NCI-H1930 (cell line): ENCODE measurements at places on chromosomes 13 and 19.

GRCh38 chr13:36915106-36915505, 4.9 kb downstream of the SMAD9 start:
- no peak for DNase-seq

DNA sequence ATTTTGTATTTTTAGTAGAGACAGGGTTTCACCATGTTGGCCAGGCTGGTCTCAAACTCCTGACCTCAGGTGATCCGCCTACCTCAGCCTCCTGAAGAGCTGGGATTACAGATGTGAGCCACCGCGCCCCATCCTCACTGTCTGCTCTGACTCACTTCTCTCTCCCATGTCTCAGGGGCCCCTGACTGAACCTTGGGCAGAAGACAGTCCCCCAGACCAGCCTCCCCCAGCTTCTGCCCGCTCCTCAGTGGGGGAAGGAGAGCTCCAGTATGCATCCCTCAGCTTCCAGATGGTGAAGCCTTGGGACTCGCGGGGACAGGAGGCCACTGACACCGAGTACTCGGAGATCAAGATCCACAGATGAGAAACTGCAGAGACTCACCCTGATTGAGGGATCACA, 5.0 kb downstream of the SIGLEC9 start:
- DNase-seq, result no peak

DNA sequence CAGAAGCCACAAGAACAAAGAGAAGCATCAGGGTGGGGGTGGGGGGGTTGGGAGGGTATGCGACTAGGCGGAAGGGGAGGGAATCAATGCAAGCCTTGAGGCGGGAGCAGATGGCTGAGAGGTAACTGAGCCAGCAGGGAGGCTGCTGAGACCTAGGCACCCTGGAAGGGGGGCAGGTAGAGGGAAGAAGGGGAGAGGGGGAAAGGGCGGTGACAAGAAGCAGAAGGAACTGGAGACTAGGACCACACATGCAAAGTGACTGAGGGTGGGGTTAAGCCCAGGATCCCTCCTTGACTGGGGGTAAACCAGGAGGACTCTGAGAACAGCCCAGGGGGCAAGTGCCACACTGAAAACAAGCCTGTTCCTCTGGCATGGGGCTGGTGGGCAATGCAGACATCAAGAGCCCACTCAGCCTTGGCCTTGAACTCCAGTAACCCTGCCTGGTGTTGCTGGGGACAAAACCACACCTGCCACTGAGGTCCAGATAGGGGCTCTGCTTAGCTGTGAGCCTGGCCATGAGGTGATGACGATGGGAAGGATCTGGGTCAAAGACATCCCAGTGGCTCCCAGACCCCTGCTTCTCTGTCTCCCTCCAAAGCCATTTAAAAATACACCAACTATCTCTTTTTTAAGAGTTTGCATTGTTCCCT, 20.3 kb downstream of the OPA3 start:
- no peak for DNase-seq

- DNase-seq, result no peak
These were observed 83.4 kb downstream of the UBL3 start for GRCh38 chr13:29767006-29767405.

DNA sequence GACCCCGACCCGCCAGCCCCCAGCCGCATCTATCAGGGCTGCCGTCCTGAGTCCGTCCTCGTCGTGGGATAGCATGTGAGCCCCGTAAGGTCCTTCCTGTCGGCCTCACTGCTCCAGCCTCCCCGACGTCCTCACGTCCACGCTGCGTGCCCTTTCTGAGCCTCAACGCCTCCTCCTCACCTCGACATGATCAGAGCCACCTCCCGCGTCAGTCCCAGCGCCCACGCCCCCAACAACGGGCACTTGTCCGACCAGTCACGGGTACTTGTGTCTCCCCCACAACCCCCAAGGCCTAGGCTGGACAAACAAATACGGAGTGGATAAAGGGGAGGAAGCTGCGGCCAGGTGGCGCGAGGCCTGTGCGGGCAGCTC, 665 bp downstream of the ZNF497 start:
- DNase-seq, result peak; percentile 59
